Activated naive CD8-positive, alpha-beta T cell treated with anti-CD3 and anti-CD28 coated beads for 36 hours (primary cell): ENCODE measurements at places on chromosomes 7 and 10.

DNA sequence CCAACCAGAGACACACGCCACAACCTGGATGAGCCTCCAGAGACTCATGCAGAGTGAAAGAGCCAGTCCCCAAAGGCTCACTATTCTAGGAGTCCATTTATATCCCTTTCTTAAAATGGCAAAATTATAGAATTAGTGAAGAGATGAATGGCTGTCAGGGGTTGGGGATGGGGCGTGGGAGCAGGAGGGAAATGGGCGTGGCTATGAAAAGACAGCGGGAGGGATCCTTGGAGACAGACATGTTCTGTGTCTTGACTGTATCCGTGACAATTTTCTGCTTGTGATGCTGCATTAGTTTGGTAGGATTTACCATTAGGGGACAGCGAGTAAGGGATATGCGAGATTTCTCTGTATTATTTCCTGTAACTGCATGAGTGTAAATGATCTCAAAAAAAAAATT lies 33.0 kb downstream of the FAM53B start:
- no peak for DNase-seq

GRCh38 chr7:116569737-116570136 lies 44.9 kb downstream of the CAV1 start:
- DNase-seq: no peak

DNA sequence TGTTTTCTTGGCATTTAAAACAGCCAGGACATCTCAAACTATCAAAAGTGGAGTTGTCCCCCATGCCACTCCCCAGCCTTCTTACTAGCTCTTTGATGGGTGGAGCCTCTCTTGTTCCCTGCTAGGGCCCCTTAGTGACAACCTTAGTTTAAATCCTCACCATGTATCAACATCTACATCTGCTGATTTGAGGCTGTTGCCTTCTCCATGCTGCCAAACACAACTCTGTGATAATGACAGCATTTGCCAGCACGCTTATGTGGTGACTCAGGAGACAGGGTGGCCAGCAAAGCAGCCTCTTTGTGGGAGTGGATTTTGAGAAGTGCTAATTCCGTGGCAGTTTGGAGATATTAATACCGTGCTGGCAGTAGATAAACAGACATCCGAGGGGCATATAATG lies 145.4 kb downstream of the LRRC4 start:
- DNase-seq: no peak

DNA sequence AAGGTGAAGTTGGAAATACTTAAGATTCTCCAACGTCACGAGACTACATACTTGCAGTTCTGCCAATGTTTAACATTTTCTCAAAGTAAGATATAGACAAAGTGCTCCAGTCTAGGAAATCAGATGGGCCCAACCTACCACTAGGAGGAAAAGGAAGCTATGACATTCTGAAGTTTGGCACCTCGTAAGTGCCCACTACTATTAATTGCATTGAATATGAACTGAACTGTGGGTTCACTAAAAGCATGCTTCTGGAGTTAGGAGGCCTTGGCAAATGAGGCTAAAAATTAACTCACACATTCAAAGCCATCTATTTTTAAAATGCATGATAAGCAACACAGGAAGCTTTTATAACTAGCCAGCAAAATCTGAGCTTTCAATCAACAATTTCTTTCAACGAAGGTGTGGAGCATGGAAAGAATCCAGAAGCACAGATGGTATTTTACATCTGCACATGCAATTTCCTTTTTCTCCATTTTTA lies 149.7 kb downstream of the LRRTM3 start:
- no peak for DNase-seq

DNA sequence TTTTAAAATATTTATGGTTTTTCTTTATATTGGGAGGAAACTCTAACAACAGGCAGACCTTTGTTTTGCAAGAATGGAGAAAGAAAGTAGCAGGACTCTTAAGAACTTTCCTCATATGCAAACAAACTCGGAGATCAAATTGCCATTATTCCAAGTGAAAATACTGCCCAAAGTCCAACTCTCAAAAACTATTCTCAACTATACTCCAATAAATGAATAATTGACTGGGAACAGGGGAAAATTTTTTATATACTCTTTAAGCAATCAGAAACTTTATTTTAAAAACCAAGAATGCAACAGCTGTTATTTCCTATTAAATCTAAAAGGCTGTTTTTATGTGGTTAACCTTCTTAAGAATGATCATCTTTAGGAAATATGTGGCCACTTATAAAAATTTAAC lies 101.9 kb downstream of the COL28A1 start:
- no peak for DNase-seq

GRCh38 chr7:32253299-32253698 lies 183.1 kb upstream of the PDE1C start:
- no peak for DNase-seq

GRCh38 chr10:132436861-132437410 lies 39.9 kb downstream of the PWWP2B start:
- no peak for DNase-seq

DNA sequence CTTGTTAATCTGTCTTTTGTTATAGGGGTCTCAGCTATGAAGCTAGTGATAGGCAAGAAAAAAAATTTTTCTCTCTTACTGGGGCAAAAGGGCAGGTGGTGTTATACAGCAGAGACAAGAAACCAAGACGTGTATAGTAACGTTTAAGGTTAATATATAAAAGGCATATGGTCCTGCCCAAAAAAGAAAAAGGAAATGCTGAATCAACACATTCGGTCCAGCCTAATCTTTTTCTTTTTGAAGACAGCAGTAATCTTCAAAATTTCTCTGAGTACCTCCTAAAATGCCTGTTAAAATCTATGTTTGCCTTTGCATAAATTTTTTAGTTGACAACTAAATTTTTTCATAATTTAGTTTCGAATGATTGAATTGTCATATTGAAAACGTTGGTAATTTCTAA lies 54.5 kb downstream of the P4HA1 start:
- DNase-seq: no peak

DNA sequence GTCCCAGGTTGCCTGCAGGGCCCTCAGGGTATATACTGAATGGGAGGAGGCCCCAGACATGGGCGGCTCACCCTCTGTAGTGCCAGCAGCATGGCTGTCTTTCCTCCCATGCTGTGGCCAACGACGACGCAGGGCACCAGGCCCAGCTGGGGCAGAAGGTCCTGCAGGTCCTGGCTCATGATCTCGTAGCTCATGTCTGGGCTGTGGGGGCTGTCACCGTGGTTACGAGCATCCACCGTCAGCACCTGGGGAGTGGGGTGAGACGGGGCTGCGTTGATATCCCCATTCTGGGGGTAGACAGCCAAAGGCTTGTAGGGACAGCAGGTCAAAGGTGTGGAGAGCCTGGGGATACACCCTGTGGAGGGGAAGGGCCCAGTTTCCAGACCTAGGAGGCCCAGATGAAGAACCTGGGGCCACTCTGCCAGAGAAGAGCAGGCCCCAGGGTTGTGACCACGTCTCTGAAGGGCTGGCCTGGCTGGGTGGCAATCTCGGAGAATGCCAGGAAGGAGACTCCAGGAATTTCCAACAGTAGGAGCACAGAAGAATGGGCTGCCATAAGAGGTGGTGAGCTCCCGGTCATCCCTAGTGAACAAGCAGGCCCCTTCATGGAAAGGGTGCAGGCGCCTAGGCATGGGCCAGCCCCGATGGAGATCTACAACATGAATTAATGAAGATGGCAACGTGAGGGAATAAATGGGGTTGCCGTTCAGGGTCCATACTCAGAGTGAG lies 947 bp downstream of the ABHD11 start:
- DNase-seq: no peak

GRCh38 chr7:92647652-92648051 lies 57.5 kb upstream of the FAM133B start:
- DNase-seq: no peak

GRCh38 chr10:48330269-48330668 lies 23.8 kb downstream of the MAPK8 start:
- no peak for DNase-seq

DNA sequence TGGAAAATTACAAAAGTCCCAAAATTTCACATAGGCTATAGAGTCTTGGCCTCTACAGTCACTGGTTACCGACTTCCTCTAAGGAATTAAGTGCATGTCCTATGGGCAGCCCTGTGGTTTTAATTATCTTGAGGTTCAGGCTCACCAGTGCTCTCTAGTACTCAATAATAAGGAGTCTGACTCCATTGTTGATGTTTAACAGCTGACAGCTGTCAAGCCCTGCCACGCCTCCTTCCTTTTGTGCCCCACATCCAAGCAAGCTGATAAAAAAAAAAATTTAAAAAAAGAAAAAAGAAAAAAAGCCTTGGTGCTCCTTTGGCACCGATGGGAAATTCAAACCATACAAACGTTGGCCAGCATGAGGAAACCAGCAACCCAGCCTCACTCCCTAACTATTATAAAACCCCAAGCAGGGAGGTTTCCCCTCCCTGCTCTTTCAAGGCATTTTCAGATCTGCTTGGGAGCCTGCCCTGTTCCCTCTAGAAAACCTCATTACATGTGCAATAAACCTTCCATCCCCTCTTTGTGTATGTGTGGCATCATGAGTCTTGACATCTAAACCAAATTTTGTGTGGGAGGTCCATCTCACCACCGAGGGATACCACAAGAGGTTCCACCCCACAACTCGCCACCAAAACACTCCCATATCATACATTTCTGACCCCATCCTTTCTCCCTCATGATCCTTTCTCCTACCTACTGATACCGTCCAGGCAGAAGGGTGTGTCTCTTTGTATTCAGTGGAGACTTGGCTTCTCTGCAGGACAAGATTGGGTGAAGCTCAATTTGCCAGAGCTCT lies 70.9 kb upstream of the CCDC71L start:
- DNase-seq: no peak

GRCh38 chr7:116315293-116315692 lies 105.0 kb downstream of the TES start:
- no peak for DNase-seq

DNA sequence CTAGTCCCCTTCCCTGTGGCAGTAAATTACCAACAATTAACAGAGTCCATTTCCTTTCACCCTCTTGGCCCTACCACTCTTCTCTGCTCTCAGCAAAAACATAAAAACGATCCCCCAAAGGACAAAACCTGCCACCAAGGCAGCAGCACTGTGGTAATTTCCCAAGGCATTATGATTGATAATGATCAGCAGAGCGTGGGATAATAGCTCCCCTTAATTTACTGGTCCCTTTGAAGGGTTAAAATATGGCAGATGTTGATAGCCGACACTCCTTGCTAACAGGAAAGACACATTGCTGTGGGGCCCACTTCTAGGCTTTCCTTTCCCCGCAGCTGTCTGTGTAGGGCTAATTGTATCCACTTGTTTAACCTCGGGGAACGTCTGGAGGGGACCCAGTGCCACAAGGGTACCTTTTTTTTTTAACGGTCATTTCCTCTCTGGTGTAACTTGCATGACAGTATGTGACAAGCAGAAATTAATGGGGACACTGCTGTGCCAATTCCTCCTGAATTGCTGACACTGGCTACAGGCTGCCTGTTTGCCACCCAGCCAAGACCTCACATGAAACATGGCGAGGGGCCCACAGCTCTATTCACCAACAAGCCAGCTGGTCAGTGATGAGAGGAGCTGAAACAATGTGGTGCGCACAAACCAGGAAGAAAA lies 81.3 kb downstream of the CDK6 start:
- no peak for DNase-seq

DNA sequence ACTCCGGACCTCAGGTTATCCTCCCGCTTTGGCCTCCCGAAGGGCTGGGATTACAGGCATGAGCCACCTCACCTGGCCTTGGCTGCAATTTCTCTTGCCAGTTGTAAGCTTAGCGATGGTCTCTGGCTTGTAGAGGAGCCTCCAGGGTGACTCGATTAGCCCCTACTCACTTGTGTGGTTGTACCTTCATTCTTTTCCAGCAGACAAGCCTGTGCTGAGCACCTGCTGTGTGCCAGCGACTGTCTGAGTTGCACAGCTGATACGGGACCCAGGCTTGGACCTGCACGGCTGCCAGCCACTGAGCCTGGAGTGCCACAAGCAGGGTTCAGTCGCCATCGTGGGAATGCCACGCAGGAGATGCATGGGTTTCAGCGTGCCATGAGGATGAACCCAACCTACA lies 42.0 kb upstream of the DNAJB6 start:
- no peak for DNase-seq

DNA sequence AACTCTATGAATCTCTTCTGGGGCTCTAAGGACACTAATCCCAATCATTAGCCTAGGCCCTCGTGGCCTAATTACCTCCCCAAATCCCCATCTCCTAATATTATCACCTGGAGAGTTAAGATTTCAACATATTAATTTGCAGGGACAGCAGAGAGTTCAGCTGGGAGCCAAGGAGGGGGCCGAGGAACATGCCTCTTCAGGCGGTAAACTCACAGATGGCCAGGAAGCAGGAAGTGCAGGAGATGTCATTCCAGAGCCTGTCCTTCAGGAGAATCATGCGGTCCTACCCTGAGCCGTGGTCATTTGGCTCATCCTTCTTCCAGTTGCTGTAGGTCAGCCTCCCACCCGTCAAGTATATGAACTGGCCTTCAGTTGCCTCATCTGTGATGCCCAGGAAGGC lies 21.9 kb upstream of the SFTPA2 start:
- DNase-seq: no peak

DNA sequence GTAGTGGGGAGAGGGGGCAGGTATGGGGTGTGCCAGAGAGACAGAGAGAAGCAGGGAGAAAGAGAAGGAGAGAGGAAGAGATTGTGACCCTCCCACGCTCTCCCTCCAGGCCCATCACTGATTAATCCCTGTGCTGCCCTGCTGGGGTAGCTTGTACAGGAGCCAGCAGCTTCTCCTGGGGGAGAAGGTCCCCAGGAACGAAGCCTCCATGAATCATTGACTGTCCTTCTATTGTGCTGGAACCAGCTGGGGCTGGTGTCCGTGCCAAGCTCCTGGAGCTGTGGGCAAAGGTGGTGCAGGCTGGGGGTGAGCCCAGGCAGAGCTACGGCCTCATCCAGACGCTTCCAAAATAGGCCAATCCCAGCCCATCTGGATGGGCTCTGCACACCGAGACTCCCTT lies 20.9 kb downstream of the AQP1 start:
- no peak for DNase-seq

GRCh38 chr10:122290833-122291532 lies 19.9 kb downstream of the BTBD16 start:
- DNase-seq: no peak

DNA sequence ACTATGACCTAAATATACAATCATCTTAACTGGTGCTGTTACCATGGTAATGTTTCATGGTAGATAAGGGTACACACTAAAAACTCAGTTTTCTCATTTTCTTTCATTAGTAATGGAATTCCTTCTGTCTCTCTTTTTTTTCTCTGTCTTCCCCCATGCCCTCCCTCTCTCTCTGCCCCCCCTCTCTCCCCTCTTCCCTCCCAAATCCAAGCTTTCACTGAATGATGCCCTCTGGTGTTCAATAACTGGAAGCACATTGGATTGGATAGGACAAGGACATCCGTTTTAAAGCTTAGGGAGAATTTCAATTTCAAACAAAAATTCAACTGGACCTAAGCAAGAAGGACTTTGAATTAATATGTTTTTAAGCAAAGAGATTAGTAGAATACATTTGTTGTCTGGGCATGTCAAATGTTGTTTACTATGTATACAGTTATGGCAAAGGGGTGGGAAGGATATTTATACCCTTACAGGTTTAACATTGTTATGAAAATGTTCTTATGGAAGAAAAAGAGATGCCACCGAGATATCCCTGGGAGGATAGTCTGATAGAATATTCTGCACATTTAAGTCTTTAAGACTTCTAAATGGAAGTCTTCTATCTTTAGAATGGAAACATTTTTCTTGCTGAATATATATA lies 6.1 kb downstream of the CHRM2 start:
- DNase-seq: no peak
